ENCODE measurements at places on chromosomes 3 and 15.

- no peak for DNase-seq
Measured at GRCh38 chr3:101043687-101044078, 50.5 kb upstream of the ABI3BP start.

- DNase-seq, result peak; percentile 19
Measured at GRCh38 chr3:27253831-27254230, 115.4 kb downstream of the NEK10 start.

- DNase-seq, result no peak
Measured at GRCh38 chr3:76869726-76870384, 170.0 kb upstream of the ROBO2 start.

GRCh38 chr3:191963182-191963581 is 502.2 kb downstream of the PYDC2 start:
- DNase-seq, result no peak

GRCh38 chr3:128624526-128625138 is 26.0 kb downstream of the RPN1 start:
- no peak for DNase-seq

- DNase-seq, result no peak
Measured at GRCh38 chr15:69189157-69189556, 28.7 kb downstream of the GLCE start.

- DNase-seq, result peak; percentile 3
Measured at GRCh38 chr3:195063581-195064193, 207.3 kb downstream of the XXYLT1 start.

DNA sequence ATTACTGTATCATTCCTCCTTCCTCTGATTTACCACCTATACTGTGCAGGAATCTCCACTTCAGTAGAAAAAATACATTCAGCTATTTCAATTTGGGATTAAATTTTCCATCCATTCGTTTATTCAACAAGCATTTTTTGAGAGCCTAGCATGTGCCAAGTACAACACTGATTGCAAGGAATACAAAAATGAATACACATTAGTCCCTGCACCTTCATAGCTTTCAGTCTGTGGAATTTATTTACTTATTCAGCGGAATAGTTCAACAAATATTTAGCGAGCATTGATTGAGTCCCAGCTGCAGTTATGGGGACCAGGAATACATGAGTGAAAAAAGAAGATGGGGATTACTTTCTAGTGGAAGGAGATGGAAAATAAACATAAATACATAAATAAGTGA is 606.8 kb upstream of the TBL1XR1 start:
- no peak for DNase-seq

DNA sequence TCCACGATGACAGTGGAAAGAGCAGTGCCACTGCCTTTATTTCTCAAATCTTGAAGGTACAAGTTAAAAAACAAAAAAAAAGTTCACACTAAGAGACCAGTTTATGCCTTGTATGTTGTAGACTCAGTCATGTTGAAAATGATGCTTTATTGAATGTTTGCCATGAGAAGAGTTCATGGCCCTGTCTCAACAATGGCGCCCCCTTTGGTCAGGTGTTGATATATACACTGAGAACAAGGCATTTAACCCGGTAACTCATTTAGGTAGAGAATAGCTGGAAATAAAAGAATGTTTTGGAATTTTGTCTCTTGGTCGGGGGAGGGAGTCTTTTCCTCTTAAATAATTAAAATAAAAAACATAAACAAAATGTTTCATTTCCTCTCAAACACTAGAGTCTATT is 145.6 kb upstream of the SLC2A2 start:
- no peak for DNase-seq

DNA sequence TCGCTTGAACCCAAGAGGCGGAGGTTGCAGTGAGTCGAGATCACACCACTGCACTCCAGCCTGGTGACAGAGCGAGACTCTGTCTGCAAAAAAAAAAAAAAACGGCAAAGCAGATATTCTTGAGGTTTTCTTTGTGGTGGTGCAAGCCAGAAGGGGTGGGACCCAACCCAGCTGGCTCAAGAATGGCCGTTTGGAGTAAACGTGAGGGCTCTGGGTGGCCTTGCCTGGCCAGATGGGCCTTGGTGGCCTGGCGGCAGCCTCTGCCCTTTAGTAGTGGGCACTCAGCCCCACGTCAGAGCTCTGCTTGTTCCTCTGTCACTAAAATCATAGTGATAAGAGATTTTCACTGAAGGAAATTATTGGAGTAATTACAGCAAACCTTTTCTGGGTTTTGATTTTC is 50.5 kb downstream of the ATP1B3 start:
- no peak for DNase-seq

DNA sequence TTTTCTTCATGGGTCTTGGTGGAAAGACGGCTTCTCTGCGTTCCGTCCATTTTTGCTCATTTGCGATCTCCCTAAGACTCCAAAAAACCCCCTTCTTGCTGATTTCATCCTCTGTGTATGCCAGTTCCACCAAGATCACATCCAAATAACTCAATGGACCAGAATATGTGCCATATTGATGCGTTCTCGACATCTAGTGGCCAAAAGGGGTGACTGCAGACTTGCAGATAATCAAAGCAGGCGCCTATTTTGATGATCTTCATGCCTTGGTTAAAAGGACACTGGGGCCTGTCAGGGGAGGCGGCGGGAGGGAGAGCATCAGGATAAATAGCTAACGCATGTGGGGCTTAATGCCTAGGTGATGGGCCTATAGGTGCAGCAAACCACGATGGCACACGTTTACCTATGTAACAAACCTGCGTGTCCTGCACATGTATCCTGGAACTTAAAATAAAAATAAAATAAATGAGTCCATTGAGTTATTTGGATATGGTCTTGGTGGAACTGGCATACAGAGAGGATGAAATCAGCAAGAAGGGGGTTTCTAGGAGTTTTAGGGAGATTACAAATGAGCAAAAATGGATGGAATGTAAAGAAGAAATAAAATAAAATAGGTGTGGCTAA is 104.2 kb upstream of the RAD18 start:
- peak; percentile 89 for DNase-seq
